ENCODE measurements at places on chromosomes 16 and 17.

DNA sequence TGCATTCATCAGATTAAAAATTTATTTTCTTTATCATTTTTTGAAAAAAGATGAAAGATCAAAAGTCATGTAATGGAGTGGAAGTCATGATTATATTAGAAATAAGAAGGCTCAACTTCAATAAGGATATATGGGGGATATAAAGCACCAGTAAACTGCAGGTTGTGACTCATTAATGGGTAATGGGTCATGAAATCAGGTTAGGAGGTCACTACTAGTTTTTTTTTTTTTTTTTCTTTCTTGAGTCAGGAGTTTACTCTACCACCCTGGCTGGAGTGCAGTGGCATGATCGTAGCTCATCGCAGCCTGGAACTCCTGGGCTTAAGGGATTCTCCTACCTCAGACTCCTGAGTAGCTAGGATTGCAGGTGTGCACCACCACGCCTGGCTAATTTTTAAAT lies 14.3 kb downstream of the EFCAB13 start:
- no peak for DNase-seq

GRCh38 chr16:76483307-76483909 lies 206.2 kb downstream of the CNTNAP4 start:
- no peak for DNase-seq

- no peak for DNase-seq
Observed at GRCh38 chr17:62664336-62665120, 37.1 kb downstream of the MRC2 start.

GRCh38 chr17:66210208-66210574 lies 18.3 kb upstream of the CEP112 start:
- no peak for DNase-seq

DNA sequence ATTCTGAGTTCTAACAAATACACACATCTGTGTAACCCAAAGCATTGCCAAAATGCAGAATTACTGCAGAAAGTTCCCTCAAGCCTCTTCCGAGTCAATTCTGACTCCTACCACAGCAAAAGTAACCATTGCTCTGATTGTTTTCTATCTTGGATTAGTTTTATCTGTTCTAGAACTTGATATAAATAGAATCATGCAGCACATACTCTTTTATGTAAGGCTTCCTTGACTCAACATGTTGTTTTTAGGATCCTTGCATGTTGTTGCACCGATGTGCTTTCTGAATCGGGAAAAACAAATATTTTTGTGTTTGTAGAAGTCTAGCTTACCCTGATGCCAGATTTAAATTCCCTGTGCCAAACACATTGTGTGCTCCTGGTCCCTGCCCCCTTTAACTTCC lies 140.4 kb downstream of the CDH13 start:
- DNase-seq, result no peak

GRCh38 chr17:48113201-48113676 lies 5.7 kb downstream of the SNX11 start:
- DNase-seq, result no peak

GRCh38 chr17:62017496-62017895 lies 47.6 kb downstream of the MED13 start:
- DNase-seq, result no peak

DNA sequence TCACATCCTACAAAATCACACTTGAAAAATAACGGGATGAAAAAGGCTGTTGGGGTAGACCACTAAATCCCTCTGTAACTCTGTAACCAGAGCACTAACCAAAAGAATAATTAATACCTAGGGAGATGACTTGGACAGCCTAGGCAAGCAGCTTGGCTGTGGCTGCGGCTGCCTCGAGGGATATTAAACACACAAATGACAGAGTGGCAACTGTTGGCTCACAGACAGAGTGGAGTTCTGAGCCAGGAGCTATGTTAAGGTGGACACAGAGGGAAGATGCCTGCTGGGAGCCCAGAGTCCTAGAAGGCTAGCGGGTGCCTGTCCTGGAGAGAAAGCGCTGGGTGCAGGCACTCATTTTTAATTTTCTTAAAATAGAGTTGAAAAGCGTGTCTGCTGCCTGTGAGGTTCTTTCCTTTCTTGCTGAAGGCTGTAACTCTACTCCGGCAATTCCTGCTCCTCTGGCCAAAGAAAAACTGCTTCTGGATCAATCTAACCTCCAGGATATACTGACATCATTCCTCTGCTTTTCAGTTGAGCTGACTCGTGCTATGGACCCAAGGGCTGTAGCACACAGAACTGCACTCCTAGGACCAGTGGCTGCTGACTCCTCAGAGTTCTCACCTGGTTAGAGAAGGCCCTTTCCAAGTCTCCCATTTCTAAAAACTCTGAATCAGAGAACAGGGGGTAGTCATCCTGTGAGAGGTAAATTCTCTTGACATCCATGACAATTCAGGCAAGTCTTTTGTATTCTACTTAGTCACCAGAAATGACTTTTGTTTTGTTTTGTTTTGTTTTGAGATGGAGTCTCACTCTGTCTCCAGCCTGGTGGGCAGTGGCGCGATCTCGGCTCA lies 147.9 kb downstream of the STX8 start:
- no peak for DNase-seq

- DNase-seq, result no peak
Observed at GRCh38 chr17:40194821-40195220, 17.6 kb downstream of the RAPGEFL1 start.

GRCh38 chr16:56228476-56228875 lies 37.2 kb downstream of the GNAO1 start:
- DNase-seq, result no peak

DNA sequence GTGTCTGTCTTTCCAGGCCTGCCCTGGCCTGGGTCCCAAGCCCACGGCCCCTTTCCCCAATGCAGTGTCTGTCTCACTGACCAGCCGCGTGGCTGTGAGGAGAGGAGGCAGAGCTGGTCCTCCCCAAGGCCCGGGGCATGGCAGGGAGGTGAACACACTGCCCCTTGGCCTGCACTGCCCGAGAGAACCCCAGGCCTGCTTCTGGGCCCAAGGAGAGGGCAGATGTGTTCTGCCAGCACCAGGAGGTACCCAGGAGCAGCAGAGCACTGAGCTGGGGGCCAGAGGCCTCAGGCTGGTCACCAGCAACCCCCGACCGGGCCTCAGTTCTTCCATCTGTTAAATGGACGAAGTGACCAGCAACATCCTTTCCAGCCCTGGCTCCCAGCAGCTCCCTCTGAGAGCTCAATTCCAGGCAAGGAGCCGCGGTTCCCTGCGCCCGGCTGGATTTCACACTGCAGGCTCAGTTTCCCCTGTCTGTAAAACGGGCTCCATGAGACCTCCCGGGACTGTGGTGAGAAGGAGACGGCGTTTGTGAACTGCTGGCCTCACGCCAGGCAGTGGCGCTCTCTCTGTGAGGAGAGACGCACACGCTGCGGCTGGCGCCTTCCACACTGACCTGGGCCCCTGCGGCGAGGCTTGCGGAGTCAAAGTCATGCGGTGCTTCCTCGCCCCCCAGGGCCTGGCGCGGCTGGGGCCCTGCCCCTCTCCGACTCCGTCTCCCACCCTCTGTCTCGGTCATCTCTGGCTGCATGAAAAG lies 8.1 kb upstream of the ZFPM1 start:
- no peak for DNase-seq

- no peak for DNase-seq
Observed at GRCh38 chr17:74325376-74325742, 667 bp upstream of the KIF19 start.

DNA sequence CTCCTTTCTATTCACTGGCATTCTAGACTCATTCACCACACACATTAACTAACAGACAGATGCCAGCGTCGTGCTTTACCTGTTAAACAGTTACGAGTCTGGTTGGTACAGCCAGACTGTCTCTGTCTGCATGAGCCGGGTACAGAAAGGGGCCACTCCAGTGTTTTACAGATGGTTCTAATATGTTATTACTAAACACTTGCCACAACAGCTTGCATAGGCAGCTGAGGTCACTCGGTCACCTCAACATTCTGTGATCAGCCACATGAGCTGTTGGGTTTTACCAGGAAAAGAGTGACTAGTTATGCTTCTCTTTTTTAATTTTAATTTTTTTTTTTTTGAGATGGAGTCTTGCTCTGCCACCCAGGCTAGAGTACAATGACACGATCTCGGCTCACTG lies 25.2 kb downstream of the CD300A start:
- no peak for DNase-seq

DNA sequence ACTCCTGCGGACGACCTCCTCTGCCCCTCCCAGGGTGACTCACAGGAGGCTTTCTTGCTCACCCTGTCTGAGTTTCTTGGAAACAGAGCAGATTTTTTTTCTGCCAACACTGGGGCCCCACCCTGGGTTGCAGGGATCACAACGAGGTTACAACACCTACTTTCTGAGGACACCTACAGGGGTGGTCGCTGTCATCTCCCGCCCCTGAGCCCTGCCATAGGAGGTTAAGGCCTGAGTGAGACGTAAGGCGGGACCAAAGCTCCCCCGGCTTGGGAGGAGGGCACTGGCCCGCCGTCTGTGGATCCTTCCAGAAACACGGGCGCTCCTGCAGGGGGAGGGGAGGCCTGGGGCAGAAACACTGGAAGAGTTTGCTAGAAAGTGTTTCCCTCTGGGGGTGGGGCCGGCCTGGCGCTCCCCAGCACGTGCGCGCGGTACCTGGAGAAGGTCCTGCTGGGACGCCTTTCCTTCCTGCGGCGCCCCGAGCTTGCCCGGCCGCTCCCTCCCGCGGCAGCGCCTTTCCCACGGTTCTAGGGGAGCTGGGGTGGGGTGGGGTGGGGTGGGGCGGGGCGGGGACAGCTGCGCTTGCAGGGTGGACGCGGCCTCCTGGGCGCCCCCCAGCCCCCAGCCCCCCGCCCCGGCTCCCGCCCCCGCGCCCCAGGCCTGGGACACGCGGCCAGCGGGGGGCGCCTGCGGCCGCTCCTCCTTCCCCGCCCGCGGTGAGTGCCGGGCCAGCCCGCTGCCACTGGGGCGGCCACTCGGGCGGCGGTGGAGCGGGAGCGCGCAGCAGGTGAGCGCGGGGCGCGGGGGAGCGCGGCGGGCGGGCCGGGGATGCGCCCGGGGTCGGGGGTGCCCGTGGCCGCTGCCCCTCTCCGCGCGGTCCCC lies 20.7 kb upstream of the ADCY7 start:
- peak; percentile 38 for DNase-seq

DNA sequence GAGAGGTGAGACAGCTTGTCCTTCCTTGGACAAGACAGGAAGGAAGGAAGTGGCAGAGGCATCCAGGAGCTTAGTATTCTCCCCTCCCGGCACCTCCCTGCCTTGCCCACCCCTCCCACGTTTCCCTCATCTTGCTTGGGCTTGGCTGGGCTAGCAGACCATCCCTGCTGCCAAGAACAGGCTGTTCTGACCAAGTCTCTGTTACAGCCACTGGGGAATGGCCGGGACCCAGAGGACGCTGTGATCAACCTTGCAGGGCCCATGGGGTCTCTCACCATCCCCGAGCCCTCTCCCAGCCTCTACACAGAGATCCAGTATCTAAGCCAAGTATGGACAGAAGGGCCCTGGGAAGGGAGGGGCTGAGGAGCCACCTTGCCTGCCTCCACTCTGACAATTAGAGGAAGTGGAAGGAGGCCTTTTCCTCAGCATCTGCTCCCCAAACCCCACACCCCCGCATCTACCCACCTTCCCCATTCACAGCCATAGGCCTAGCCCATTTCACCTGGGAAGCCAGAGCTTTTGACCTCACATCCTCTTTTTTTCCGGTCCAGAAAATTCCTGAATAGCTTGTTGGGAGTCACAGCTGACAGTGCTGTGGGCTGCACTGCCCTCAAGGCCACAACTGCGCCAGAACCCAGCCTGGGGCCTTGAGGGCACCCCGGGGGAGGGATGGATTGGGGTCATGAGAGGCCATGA lies 14.1 kb downstream of the CD300LG start:
- DNase-seq, result no peak

- DNase-seq, result no peak
Observed at GRCh38 chr17:35019386-35020179, 39.3 kb downstream of the LIG3 start.

GRCh38 chr16:88667461-88667860 lies 4.6 kb upstream of the MVD start:
- DNase-seq, result no peak

DNA sequence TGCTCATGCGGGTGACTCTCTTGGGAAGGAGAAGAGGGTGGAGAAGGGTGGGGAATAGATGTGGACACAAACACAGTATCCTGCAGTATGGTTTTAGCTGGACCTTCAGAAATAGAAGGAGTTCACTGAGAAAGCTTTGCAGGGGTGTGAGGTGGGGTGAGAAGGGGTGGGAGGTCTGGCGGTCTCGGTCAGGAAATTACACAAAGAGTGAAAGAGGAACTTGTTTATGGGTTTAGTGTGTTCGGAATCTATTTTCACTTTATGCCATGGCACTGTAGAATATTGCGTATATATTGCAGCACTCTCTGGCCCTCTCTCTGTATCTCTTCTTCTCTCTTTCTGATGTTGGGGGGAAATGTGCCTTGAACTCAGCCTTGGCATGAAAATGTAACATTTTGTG lies 148.2 kb upstream of the GOT2 start:
- DNase-seq, result no peak

DNA sequence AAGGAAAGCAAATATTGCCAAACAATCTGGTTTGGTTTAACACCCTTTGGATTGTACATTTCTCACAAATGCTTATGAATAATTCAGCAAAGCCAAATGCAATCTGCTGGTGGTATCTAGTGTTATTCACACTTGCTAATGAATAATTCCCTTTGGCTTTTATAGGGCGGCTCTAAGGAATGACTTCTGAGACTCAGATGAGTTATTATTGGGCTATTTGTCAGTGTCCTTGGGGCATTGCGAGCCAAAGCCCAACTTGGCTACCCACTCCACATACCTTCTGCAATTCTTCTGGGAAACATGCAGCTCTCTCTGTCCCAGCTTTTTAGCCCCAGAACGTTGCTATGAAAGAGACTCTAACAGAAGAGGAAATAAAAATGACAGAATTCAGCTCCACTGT lies 41.1 kb downstream of the FTO start:
- DNase-seq, result no peak

DNA sequence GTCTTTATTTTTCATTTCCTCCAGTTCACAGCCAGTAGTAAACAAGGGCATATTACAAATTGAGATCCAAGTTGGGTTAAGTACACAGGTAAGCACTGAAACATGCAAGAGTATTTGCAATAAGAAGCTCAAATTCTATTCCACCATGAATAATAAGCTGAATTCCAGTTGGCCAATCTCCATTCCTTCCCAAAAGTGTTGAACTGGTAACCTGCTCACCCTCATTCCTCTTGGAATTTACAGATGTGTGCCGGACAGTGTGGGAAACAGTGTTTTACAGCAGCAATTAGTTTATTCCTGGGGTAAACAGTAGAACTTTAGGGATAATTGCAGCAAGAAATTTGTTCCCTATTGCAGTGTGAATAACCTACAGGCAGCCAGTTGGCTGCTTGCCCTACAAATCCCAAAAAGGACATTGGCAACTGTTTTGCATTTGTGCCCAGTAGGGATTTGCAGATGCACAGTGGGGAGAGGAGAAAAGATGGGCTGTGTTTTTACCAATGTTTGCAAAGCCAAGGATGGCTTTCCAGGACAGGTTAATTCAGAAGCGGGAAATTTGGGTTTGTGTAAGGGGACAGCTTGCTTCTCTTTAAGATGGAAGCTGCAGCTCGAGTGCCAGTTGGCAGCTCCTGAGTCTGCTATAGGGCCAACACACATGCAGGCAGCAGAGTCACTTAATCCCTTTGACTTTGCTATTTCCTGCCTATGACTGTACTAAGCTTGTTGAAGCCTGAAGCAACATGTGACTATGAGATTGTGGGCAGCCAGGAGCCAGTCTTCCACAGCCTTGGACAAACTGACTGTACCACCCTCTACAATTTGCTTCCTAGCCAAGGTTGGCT lies 318.9 kb downstream of the MAP2K6 start:
- no peak for DNase-seq

GRCh38 chr17:39704821-39705551 lies 5.1 kb downstream of the ERBB2 start:
- no peak for DNase-seq

GRCh38 chr17:50855708-50856330 lies 10.3 kb downstream of the TOB1 start:
- DNase-seq, result no peak

GRCh38 chr17:1077986-1078711 lies 81.2 kb downstream of the TIMM22 start:
- DNase-seq, result no peak

All from stimulated activated CD4-positive, alpha-beta T cell treated with anti-CD3 and anti-CD28 coated beads, Interleukin-1b, Interleukin-23, amount 100 ng/mL, for 1 hour (primary cell).